Tibial artery (tissue), 4 donors: ENCODE measurements at places on chromosomes 7 and 10.

DNA sequence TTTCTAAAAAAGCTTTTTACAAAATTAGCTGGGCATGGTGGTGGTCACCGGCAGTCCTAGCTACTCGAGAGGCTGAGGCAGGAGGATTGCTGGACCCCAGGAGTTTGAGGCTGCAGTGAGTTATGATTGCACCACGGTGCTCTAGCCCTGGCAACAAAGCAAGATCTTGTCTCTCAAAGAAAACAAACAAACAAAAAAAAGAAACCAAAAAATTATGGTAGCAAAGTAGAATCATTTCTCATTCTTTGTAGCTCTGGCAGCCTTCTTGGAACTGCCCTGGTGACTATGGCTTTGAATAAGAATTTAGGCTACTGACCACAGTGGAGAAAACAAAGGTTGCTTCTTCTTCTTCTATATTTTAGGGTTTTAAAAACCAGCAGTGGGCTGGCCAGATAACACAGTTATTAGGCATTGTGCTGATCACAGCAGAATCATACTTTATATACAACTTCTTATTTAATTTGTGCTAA, 41.9 kb upstream of the PRKAR2B start:
- no peaks in the 10 kb centered on the region for H3K27me3 ChIP-seq
- DNase-seq: no peak
- H3K27ac ChIP-seq: no peak overlapping the region
- H3K4me1 ChIP-seq: no peaks in the 10 kb centered on the region
- no peak overlapping the region for H3K4me3 ChIP-seq
- no peaks in the 10 kb centered on the region for H3K36me3 ChIP-seq

GRCh38 chr10:49272251-49273081, 26.5 kb upstream of the C10orf71 start:
- no peaks in the 10 kb centered on the region for H3K27me3 ChIP-seq
- H3K4me3 ChIP-seq: no peak overlapping the region
- no peak overlapping the region for H3K27ac ChIP-seq
- DNase-seq: peak; percentile 46
- H3K4me1 ChIP-seq: peaks cover 13% of the 10 kb centered on the region

DNA sequence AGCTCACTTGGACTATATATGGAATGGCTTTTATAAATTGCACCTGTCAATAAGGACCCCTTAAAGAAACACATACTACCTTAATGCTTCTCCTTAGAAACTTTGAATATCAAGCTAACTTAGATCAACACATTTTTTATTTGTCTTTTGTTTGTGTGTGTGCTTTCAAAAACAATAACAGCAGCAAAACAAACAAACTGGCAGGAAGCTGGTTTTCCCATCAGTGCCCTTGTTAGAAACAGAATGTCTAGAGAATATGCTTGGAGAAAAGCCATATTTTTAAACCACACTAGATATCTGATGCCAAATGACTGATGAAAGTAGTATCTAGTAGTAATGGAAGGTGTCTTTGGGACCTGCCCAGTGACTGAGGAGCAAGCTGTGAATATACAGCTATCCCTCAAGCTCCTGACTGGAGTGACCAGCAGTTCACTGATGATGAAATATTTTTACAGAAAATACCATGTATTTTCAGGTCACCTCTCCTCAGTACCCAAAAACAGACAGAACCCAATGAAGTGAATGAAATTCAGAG, 1.0 kb downstream of the PDE1C start:
- no peaks in the 10 kb centered on the region for H3K36me3 ChIP-seq
- DNase-seq: no peak
- H3K4me3 ChIP-seq: peak overlapping the region; percentile 73
- peak overlapping the region; percentile 86 for H3K27ac ChIP-seq
- no peaks in the 10 kb centered on the region for H3K27me3 ChIP-seq

DNA sequence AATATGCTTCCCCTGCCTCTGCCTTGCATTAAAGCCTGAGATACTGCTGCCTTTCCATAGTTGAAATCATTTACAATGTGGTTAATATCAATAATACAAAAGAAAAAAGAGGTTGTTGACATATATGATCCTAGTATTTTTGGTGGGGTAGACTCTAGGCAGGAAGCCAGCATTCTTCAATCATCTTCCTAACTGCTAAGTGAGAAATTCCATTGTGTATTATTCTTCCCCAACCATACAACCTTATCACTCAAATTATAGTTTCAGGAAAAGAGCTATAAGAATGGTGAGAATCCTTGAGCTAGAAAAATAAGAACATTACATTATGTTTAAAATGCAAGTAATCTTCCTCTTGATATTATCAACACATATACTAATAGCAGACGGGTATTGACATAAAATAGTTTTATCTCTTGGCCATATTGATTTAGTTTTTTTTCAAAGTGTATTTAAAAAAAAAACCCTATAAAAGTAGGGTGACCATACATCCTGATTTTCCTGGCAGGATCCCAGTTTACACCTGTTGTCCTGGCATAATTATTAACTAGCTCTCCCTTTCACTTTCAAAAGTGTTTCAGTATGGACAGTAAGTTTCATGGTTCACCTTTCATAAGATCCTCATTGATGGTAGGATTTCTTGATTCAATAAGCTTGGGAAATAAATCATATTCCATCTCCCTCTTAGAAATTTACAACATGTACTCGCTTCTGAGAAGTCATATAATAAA, 33.4 kb upstream of the WASL start:
- no peak overlapping the region for H3K4me3 ChIP-seq
- no peak overlapping the region for H3K27ac ChIP-seq
- no peaks in the 10 kb centered on the region for H3K27me3 ChIP-seq
- no peak for DNase-seq
- H3K36me3 ChIP-seq: no peaks in the 10 kb centered on the region
- no peaks in the 10 kb centered on the region for H3K4me1 ChIP-seq

GRCh38 chr7:47507522-47507921, 74.4 kb downstream of the TNS3 start:
- no peak overlapping the region for H3K27ac ChIP-seq
- peak; percentile 19 for DNase-seq
- H3K4me1 ChIP-seq: peaks cover 50% of the 10 kb centered on the region
- no peaks in the 10 kb centered on the region for H3K27me3 ChIP-seq
- no peak overlapping the region for H3K4me3 ChIP-seq
- H3K36me3 ChIP-seq: no peaks in the 10 kb centered on the region

GRCh38 chr10:101351017-101351416, 2.9 kb upstream of the BTRC start:
- no peak overlapping the region for H3K27ac ChIP-seq
- H3K36me3 ChIP-seq: no peaks in the 10 kb centered on the region
- no peak overlapping the region for H3K4me3 ChIP-seq
- no peak for DNase-seq
- H3K27me3 ChIP-seq: peaks cover 11% of the 10 kb centered on the region

DNA sequence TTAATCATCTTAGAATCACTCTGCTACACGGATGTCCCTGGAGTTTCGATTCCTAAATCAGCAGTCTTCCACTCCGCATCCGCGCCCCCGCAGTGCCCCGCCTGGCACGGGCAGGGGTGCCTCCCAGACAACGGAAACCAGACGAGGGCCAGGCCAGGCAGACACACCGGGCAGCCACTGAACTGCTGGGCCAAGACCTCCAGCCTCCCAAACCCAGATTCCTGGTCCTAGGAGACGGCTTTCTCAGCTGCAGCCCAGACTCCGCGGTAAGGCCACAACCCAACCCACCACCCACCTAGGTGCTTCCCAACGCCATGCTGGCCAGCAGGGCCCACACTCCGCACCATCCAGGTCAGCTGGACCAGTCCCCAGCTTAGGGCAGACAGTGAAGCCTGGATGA, 33.2 kb downstream of the MAD1L1 start:
- DNase-seq: no peak
- H3K27ac ChIP-seq: no peak overlapping the region
- no peak overlapping the region for H3K4me3 ChIP-seq
- H3K27me3 ChIP-seq: no peaks in the 10 kb centered on the region

GRCh38 chr10:13526948-13527863, 1.6 kb downstream of the BEND7 start:
- peaks cover 32% of the 10 kb centered on the region for H3K4me1 ChIP-seq
- H3K27me3 ChIP-seq: no peaks in the 10 kb centered on the region
- no peak for DNase-seq
- peaks cover 7% of the 10 kb centered on the region for H3K36me3 ChIP-seq

DNA sequence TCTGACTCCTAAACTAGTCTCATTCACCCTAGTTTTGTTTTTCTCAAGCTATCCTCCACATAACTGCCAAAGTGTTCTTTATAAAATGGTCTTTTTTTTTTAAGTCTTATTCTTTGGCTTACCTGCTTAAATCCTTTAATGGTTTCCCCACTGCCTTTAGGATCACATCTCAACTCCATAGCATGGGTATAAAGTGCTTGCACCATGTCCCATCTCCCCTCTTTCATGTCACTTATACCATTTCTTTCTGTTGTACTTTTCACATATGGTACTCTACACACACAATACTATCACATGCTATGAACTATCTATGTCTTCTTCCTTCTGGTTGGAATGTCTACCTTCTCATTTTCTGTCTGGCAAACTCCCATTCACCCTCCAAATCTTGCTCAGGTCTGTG, 5.1 kb downstream of the MTPAP start:
- H3K36me3 ChIP-seq: peaks cover 17% of the 10 kb centered on the region
- no peak for DNase-seq
- H3K27ac ChIP-seq: no peak overlapping the region
- H3K4me3 ChIP-seq: no peak overlapping the region
- H3K27me3 ChIP-seq: no peaks in the 10 kb centered on the region

- H3K4me3 ChIP-seq: no peak overlapping the region
- no peaks in the 10 kb centered on the region for H3K27me3 ChIP-seq
- H3K4me1 ChIP-seq: peaks cover 17% of the 10 kb centered on the region
- H3K36me3 ChIP-seq: no peaks in the 10 kb centered on the region
Measured at GRCh38 chr10:71134732-71135211, 77.6 kb upstream of the UNC5B start.
